ACHN (cell line): ENCODE measurements at places on chromosomes 16 and 17.
A peak's percentile ranks its signal among the peaks of the same experiment; 100 is the strongest.

DNA sequence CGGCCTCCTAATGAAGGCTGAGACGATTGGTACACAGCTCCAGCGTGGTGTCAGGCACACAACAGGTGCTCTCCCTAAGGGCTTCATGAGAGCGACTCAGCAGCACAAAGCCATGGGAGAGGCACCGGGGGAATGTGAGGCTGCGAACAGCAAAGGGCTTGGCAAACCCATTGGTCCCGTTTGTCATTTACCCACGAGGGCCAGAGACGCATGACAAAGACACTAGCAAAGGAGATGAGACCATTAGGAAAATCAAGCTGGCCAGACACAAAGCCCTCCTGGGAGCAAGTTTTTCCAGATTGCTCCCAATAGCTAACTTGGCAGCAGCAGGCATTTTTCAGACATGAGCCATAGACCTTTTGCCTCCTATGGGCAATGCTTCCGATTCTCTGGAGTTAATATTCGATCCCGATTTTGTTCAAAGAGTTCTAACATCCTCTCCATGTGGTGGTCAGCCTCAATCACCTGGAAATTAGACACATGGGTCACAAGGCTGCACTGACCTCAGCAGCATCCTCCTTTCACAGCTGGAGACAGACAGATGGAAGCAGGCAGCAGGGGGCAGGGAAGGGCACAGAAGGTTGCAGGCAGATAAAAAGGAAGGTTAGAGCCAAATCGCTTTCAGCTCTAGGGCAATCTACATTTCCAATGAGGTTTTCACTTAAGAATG lies 38.2 kb downstream of the TK2 start:
- peak; percentile 98 for DNase-seq

GRCh38 chr17:76442341-76443338 lies 10.3 kb downstream of the UBE2O start:
- no peak for DNase-seq

- DNase-seq: no peak
These were observed 19.2 kb downstream of the TMEM114 start for GRCh38 chr16:8571061-8571596.

GRCh38 chr17:19744492-19744891 lies 3.6 kb downstream of the ALDH3A1 start:
- DNase-seq: no peak

DNA sequence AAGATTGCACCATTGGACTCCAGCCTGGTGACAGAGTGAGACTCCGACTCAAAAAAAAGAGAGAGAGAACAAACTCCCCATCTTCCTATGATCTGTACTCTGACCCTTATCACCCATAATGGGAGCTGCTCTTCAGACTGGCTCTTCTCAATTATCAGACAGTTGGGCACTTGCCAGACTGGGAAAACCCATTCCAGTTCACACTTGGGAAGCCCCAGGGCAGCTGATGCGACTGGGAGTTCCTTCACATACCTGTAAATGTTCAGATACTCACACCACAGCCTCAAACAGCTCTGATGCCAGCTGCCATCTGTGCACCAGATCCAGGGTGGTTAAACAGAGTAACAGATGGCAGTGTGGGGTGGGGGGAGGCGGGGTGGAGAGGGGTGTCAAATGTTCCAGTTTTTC lies 23.8 kb upstream of the TMEM101 start:
- DNase-seq: no peak

DNA sequence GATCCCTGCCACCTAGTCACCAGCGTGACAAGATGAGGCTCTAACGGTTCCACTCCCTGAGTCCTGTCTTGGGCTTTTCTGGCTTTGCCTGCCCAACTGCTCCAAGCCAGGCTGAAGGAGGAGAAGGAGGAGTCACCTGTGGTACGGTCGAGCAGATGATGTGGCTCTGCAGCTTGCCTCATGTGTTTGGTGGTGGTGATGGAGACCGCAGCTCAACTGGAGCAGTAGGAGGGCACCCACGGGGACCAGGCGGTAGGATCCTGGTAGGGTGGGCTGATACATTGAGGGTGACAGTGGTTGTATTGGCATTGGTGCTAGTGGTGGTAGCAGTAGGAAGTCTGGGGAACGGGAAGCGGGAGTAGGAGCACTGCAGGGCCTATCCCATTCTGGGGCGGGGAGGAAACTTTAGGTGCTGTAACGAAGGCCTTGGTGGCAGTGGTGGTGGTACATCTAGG lies 202.8 kb upstream of the WSB1 start:
- DNase-seq: no peak

GRCh38 chr17:2157081-2157480 lies 102.2 kb downstream of the HIC1 start:
- no peak for DNase-seq

DNA sequence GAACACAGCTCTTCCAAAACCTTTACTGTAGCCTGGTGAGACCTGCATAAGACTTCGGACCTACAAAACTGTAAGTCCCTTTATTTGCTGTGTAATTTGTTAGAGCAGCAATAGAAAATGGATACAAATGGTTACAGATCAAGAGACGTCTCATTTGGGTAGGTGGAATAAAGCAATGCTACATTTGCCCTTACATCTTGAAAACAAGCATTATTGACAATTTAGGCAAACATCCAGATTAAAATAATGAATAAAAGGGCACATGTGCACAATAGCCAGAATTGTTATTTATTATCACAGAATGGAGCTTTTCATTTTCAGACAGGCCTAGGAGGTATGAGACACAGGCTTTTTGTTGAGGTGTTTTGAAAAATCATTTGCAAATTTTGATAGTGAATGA lies 222.2 kb upstream of the CPHXL start:
- no peak for DNase-seq

DNA sequence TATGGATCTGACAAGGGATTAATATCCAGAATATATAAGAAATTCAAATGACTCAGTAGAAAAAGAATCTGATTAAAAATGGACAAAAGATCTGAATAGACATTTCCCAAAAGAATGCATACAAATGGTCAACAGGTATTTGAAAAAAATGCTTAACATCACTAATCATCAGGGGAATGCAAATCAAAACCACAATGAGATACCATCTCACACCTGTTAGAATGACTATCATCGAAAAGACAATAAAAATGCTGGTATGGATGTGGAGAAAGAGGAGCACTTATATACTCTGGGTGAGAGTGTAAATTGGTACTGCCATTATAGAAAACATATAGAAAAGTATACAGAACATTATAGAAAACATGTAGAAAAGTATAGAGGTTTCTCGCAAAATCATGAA lies 16.4 kb upstream of the HS3ST2 start:
- DNase-seq: no peak

DNA sequence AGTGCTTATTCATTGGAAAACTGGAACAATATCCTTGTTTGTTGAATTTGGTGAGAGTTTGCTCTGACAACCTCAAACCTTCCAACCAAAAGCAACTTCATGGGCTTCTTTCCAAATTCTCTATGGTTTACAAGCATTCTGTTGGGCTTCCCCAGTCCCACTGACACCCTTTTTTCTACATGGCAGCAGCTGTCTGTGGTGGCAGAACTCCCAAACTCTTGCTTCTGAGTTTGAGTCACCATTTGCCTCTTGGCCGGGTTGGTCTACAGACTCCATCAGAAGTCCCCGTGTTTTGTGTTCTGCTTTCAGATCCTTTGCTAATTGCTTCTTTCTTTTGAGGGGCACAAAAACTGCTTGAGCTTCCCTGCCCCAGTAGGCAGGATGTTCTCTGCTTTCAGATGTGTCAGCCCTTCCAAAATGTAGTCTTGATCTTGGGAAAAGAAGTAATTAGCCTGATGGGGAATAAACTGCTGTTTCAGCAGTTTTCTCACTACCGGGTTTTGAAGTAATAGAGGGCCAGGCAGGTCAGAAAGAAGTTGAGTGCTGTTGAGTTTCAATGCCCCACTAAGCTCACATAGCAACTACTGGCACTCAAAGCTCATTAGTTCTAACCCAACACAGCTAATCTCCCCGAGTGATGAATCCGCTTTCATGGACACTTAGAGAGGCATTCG lies 80.7 kb downstream of the HS3ST3A1 start:
- no peak for DNase-seq

GRCh38 chr17:3672571-3672970 lies 4.0 kb downstream of the EMC6 start:
- DNase-seq: no peak

GRCh38 chr17:77472468-77473310 lies 331.9 kb downstream of the SEC14L1 start:
- DNase-seq: no peak
